SIG-M5 (cell line): ENCODE measurements at places on chromosomes 5 and 9.
A peak's percentile ranks its signal among the peaks of the same experiment; 100 is the strongest.

GRCh38 chr5:93503598-93504067, 77.4 kb downstream of the NR2F1-AS1 start:
- DNase-seq = no peak

GRCh38 chr5:146623666-146624065, 107.7 kb upstream of the GPR151 start:
- DNase-seq = no peak

- DNase-seq = no peak
Observed at GRCh38 chr5:132054031-132054696, 6.3 kb upstream of the IL3 start.

GRCh38 chr5:107542428-107542827, 128.3 kb downstream of the EFNA5 start:
- DNase-seq = no peak

DNA sequence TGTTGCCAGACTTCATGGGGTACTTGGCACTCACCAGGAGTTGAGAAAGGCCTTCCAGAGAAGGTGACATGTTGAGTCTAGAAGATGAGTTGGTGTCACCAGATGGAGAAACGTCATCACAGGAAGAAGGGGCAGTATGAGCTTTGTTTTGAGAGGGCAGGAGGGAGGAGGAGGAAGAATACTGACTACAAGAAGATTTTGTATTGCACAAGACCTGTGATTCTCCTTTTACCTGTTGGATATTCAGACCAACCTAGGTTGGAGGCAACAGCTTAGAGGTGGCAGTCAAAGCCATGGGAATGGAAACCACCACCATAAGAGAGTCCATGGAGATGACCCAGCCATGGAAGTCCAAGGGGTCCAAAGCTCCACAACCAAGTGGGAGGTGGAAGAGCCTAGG, 154.2 kb downstream of the TSSK1B start:
- no peak for DNase-seq

DNA sequence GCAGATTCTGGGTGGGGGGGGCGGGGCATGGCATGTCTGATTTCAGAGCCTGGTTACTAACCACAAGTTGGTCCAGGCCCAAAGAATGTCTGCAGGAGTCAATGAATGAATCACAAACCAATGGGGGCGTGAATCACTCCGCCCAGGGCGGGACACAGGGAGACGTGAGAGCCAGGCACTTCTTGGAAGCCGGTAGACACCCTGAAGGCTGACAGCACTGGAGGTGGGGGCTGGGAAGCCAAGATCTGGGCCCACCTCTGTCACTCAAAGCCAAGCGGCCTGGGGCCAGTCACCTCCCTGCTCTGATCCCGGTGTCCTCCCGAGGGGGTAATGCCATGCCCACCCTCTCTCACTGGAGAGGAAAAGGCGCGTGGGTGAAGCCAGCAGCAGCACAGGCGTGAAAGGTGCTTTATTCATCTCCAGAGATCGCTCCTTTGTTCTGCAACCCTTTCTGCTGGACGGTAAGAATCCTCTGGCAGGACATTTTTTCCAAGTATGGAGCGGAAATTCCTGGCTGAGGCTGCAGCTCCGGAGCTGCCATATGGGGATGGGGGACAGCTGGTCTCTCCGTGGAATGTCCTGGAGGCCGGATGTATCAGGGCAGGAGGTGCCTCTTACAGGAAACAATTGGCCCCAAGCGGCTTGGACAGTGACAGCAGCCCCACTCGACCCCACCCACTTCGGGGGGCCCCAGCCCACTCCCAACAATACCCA, 85.0 kb downstream of the STK10 start:
- no peak for DNase-seq

GRCh38 chr5:72811849-72812248, 4.6 kb upstream of the TNPO1 start:
- DNase-seq = no peak

- no peak for DNase-seq
Observed at GRCh38 chr5:40716000-40716399, 36.3 kb downstream of the PTGER4 start.

DNA sequence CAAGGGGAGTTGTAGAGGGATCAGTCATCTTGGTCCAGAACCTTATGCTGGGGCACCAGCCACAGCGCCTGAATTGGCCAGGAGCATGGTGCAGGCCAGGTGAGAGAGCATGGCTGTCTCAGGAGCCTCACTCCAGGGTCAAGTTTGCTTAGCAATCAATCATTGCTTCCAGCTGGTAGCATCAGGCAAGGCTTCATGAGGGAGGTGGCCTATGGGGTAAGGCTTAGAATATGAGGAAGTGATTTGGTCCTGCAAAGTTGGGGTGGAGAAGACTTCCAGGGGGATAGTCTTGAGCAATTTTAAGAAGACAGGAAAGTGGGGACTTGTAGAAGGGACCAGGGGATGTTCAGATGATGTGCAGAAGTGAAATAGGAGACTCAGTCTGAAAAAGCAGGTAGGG, 53.9 kb upstream of the PITX1 start:
- no peak for DNase-seq

DNA sequence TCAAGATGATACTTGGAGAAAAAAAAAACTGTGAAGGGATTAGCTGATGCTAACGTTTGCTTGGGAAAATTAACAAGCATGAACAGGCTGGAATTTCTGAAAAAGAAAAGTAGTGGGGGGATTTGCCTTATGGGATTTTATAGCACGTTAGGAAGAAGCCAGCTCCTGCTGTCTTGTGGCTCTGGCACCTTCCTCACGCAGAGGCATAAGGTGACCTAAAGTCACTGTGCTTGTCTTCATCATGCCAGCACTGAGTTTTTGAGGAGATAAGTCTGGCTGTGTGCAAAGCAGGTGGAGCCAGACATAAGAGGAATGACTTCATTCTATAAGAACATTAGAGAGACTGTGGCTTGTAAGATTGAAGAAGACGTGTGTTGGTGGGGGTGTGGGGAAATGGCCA, 94.4 kb upstream of the MAP1B start:
- no peak for DNase-seq

GRCh38 chr5:9034649-9035048, 511.2 kb downstream of the SEMA5A start:
- DNase-seq = no peak

- DNase-seq = no peak
Observed at GRCh38 chr9:98182889-98183599, 9.4 kb downstream of the CORO2A start.

- DNase-seq = no peak
Observed at GRCh38 chr9:14314424-14314928, 535 bp upstream of the NFIB start.

- DNase-seq = no peak
Observed at GRCh38 chr9:101449071-101449721, 13.6 kb upstream of the ALDOB start.

GRCh38 chr5:74684900-74685851, at the start of gene HEXB:
Gene HEXB, plus strand, starts transcription at chr5:74685233. Its CDS starts 28 bp downstream, at chr5:74685261.
- DNase-seq = no peak

DNA sequence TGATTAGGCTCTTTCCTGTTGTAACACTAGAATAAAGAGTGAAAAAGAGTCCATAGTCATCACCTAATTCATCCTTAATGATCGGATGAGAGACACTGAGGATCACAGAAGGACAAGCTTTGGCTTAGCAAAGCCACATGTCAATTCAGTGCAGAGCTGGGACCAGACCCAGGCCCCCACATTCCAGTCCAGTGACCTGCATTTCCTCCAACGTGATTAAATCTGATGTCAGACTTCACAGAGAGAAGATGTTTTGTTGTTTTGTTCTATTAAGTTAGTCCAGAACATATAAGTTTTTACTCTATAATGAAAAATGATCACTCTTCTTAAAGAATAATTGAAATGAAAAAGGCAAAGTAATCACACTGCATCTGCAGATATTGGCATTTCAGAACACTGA, 377.9 kb upstream of the PAPPA start:
- no peak for DNase-seq

- no peak for DNase-seq
Observed at GRCh38 chr5:55406292-55406691, 98.5 kb downstream of the MTREX start.

DNA sequence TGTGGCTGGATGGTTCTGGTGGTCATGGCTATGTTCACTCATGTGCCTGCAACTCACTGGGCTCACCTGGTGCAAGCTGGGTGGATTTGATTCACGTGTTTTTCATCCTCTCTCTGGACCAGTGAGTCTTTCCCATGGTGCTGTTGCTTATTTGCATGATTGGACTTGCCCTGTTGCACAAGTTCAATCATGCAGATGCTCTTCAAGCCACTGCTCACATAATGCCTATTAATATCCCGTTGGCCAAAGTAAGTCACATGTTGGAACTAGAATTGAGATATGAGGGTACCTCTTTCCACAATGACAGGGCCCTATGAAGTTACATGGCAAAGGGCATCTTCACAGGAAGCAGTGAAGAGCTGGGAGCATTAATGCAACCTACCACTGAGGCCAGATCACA, 26.5 kb upstream of the MROH2B start:
- DNase-seq = no peak

DNA sequence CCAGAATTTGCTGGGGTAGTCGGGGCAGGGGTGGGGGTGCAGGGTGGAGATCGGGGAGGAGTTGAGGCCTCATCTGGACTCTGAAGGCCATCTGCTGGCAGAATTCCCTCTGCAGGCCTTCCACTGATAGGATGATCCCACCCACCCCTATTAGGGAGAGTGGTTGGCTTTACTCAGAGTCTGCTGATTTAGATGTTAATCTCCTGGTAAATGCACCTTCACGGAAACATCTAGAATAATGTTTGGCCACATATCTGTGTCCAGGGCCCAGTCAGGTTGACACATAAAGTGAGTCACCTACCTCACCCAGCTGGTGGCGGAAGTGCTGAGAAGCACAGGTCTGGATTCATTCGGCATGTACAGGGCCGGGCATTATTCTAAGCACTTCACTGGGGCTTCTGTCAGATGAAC, 50.0 kb downstream of the DAPK1 start:
- no peak for DNase-seq

DNA sequence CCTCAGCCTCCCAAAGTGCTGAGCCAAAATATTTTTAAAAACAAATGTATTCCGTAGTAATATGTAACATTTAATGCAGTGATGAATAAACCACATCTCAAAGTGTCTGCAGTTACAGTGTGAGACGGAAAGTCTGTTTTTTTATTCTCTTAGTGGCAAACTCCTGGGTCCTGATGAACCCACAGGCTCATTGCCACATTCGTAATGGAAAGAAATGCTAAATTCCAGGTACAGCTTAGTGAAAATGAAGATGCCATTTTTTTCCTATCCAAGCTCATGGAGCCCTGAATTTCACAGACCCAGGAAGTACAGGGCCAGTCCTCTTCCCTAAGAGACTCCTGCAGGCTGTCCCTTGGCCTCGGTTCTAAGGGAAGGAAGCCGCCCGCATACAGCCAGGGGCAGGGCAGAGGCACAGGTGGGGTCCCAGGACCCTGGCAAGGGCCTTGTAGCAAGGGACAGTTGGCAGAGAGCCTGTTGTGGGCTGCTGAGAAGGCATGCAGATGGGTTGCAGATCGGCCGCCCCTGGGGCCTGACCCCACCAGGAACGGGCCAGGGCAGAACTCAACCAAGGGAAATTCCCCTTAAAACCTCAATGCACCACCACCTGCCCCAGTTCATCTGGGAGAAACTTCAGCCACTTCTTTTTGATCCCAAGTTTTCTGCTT, 36.2 kb downstream of the IPPK start:
- DNase-seq = no peak

- DNase-seq = no peak
Observed at GRCh38 chr5:66207800-66208561, 63.9 kb downstream of the SREK1 start.

DNA sequence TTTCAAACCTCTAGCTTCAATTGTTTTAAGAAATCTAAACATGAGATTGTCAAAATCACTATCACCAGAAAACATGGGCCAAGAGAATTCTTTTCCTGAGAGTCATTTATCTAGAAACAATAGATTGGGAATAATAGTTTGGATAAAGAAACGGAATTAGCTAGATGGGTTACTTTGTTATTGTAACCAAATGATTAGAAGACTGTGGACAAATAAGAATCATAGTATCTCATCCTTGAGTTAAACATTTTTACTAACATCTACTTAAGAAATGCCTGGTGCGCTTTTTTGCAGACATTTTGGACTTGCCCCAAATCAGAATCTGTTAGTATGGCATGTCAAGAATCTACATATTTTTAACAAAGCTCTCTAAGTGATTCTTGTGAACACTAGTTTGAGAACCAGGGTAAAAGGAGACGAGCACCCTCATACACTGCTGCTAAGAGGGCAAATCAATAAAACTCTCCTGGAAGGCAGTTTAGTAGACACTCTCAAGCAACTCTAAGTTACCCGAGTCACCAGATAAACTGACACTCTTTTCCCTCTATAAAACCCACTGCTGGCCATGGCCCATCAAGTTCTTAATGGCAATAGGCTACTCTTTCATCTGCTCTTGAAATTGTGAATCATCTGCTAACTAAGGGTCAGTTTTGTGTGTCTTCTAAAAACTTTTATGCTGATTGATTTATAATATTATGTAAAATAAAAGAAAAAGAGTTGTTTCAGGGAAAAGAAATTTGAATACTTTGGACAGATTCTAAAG, 39.1 kb downstream of the TPD52L3 start:
- no peak for DNase-seq

- no peak for DNase-seq
Observed at GRCh38 chr5:33713136-33713765, 178.5 kb downstream of the ADAMTS12 start.

- peak; percentile 91 for DNase-seq
Observed at GRCh38 chr5:170302653-170303501, 5.3 kb upstream of the LCP2 start.
